ENCODE measurements at places on chromosomes 11 and 22.
A peak's percentile ranks its signal among the peaks of the same experiment; 100 is the strongest.

DNA sequence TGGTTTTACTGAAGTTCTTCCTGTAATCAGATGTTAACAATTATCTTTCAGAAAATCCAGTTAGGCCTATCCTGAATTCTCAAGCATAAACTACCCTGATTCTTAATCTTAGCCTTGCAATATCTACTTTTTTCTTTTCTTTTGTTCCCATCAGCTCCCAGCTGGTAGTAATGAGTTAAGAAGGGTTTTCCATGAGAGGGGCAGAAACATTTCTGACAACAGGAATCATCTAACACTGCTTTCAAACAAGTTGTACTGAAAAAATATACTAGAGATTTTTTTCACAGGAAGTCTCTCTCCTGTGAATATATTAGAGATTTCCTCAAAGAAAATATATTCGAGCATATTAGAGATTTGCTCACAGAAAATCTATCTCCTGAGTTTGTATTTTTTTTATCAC lies 3.3 kb upstream of the TRIM6 start:
- no peak for DNase-seq

DNA sequence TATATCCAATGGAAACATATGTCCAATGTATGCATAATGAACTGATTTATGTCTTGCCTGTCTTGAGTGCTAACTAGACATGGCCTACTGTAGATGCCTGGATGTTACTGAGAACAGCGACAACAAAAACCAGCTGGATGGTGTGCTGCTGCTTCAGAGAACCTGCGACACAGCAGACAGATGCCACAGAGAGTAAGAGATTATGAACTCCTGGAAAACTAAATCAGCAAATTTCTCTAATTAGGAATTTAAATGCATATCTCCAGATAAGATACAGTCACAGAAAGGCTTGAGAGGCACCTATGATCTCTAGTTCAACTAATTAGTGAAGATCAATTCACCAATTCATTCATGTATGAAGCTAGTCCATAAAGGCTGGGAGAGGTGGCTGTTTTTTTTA lies 1508.0 kb upstream of the TENM4 start:
- no peak for DNase-seq

DNA sequence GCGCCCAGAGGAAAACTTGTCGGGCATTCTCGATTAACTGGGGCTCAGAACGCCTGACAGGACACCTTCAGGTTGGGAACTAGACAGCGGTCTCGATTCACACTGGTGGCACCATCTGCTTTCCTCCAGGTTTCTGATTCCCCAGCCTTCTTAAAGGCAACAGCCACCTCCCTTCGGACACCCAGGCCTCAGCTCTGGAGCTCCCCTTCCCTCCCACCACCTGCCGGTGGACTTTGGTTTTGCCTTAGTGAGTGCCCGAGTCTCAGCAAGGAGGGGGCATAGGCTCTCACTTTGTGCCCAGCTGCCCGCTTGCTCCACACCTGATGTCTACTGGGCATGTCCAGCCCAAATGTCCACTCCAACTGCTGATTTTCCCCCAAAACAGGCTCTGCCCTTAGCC lies 110.4 kb upstream of the PARVA start:
- DNase-seq: no peak

DNA sequence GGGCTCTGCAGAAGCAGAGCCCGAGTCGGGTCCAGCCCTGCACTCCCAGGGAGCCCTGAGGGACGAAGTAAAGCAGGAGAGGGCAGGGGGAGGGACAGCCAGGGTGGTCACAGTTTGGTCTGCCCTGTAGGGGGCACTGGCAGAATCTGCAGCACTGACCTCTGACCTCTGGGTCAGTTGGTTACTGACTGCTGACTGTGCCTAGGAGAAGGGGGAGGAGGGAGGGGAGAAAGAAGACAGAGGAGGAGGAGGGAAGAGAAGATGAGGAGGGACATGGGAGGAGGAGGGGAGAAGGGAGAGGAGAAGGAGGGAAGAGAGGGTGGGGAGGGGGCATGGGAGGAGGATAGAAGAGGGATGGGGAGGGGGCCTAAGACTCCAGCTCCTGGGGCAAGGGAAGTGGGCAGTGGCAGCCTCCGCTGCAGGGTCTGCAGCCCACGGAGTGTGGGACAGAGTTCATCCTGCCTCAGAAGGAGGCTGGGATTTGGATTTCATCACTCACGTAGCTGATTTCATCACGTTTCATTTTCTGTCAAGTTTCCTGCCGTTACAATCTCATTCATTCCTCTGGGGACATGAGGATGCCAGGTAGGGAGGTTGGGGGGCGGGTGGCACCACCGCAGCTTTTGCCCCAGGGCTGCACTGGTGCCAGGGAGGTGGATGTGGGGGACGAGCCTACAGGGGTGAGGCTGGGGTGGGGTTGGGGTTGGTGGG lies 55.2 kb downstream of the FLRT1 start:
- no peak for DNase-seq

DNA sequence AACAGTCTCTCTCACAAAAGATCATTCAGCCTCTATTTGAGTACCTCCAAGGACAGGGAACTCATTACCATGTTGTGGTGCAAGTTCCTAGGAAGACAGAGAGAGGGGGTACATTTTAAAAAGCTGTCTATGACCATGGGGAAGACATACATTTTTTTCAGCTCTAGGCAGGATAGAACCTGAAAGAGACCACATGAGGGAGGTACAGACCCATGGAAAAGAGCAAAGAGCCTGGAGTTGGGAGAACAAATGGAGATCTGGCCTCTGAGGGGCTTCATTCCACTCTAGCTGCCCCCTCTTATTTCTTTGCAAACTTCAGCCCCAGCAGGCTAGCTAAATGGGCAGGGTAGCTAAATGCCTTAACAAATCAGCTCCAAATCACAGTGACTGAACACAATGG lies 36.3 kb downstream of the KCNC1 start:
- DNase-seq: no peak

GRCh38 chr11:108983636-108984420 lies 319.0 kb downstream of the DDX10 start:
- DNase-seq: no peak

DNA sequence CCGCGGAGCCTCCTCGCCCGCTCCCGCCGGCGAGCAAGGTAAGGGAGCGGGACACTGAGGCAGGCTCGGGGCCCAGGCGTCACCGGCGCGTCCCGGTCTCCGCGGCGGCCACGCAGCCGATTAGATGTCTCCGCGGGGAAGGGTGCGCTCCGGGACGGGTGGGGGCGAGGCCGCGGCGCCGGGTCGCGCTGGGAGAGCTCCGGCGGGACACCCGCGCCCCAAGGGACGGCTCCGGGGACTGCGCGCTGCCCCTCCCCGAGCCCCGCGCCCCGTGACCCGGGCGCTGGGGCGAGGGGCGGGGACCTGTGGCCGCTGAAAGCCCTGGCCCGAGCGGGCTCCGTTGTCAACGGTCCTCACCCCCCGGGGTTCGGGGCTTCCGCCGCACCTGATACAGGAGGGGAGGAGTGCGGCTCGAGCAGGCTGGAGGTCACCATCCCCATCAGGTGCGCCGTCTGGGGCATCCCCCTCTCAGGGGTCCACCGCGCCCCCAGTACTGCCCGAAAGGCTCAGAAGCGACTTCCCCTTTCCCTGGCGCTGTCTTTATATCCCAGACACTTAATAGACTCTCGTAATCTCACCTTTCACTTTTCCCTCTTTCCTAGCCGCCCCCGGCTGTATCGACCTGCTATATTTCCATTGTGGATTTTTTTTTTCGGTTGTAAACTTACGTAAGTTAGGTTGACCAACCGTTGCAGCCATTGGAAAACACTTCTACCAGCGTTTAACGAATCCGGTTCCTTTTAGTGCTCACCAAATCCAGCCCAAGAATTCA lies 573 bp downstream of the PPFIA1 start:
- peak; percentile 40 for DNase-seq

GRCh38 chr11:120674542-120674941 lies 163.0 kb downstream of the GRIK4 start:
- no peak for DNase-seq

- no peak for DNase-seq
These were observed 116.5 kb upstream of the MTNR1B start for GRCh38 chr11:92852946-92853345.

DNA sequence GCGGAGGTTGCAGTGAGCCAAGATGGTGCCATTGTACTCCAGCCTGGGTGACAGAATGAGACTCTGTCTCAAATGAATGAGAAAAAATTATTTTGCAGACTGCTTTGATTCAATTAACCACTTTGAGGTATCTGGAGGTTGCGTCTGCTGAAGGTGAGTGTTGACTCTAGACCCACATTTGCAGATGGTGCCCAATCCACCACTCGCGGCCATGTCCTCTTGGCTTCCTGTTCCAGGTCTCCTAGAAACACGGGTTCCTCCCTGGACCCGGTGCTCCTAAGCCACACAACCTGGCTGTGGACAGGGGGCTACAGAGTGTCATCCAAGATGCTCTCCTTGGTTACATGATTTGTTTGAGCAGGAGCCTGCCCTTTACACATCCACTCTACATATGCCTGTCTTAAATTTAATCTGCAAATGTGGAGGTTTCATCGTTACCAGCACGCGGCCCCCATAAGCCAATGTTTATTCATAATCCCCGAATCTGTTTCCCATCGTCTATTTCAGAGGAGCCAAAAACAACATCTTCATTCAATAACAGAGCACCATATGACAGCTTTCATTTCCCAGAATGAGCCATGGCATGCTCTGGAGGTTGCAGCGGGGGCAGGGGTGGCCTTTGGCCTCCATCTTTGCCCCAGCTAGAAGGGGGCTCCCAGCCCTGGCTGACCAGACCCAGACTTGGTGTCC lies 377.2 kb downstream of the CTTN start:
- no peak for DNase-seq

GRCh38 chr22:24175160-24175808 lies 6.0 kb upstream of the SUSD2 start:
- DNase-seq: peak; percentile 81

- no peak for DNase-seq
These were observed 58.0 kb upstream of the CCND1 start for GRCh38 chr11:69582756-69583467.

DNA sequence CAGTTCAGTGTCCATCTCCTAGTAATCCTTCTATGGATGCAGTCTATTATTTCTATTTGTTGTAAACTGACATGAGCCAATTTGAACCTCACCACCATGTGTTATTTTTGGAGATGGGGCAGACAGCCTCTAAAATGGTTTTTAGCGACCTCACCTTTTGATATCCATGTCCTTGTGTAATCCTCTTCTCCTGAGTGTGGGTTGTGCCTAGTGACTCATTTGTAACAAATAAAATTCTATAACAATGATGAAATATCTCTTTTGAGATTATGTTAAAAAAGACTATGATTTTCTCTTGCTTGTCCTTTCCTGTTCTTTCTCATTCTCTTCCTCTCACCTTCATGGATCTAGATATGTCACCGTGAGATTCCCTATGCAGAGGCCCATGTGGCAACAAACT lies 554.6 kb upstream of the ANO3 start:
- no peak for DNase-seq

DNA sequence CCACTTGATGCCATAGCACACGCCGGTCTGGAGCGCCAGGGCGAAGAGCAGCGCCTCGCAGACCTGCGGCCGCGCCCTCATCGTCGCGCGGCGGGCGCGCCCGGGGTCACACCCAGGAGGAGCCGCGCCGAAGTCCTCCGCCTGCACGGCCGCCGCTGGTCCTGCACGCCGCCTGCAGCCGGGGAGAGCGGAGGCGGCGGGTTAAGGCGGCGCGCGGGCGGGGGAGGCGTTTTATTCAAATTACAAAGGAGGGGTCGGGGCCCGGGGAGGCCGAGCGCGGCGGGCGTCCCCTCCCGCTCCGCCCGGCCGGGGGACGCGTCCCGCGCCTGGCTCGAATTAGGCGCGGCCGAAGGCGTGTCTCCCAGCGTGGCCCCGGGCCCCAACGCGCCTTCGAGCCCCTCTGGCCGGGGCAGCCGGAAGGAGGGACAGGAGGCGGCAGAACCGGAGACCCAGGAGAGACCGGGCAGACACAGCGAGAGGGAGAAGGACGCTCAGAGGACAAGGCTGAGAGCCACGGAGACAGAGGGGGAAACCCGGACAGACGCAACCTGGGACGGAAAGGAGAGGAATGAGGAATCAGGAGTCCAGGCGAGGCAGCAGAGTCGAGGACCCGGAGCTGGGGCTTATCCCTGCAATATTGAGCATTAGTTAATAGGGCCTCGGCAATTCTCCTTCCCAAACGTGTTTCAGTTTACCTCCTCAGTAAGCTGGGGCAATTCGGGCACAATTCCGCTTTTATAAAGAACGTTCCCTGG lies at the start of gene WNT11:
TSS of gene WNT11 (minus strand) at position 176 of the 755 bp plus-strand sequence. CDS start at position 81, 95 bp downstream.
- DNase-seq: no peak

GRCh38 chr11:92740276-92740675 lies 229.2 kb upstream of the MTNR1B start:
- no peak for DNase-seq

DNA sequence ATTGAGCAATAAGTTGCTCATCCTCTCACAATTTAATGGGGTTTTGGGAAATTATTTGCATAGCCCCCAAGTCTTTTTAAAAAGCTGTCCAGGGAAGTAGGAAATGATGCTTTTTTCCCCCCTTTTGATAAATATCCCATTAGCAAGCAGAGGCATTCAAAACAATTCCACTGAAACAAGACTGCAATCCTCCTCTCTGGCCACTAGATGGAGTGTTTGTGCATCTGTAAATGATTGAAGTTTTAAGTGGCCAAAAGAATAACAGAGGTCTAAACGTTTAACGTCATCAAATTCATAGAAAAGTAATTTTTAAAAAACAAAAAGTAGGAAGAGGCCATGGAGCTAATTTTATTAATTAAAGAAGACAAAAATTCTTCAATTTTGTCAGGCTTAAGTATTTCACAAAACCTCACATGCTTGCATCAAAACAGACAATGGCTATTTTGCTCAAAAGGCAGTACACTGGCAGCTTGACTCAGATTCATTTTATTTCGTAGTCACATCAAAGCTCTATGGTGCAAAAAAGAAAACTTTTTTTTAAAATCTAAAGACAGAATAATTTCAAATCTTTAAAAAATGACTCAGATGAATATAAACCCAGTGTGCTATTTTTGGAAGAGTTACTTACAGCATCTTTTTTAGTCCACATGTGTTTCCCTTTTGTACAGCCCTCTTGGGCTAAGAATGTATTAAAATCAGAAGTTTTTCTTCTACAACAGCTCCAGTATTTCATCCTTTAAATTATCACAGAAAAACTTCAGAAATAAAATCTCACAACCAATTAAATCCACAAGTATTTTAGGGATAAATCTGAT lies 17.8 kb downstream of the CHORDC1 start:
- no peak for DNase-seq

DNA sequence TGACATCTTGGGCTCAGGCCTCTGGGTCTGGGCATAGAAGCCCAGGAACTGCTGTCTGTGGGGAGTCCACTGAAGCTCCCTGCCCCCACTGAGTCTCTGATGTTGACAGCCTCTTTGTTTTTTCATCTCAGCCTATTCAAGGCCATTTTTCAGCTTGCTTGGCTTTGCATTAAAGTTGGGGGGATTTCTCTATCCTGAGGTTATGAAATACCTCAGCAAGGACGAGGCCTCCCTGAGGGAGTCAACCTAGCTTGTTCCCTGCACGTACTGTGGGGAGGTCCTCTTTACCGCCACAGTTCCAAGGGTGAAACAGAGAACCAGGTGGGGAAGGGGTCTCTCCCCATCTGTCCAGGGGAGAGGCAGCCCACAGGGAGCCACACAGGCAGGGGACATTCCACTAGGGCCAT lies 8.4 kb downstream of the KCNQ1OT1 start:
- no peak for DNase-seq

- DNase-seq: no peak
These were observed 14.1 kb downstream of the TBX1 start for GRCh38 chr22:19774628-19775027.

- no peak for DNase-seq
These were observed 1.9 kb upstream of the PTGDR2 start for GRCh38 chr11:60857378-60858232.

- DNase-seq: no peak
These were observed at the start of gene KLHL35 for GRCh38 chr11:75432911-75433321. Gene KLHL35 (minus strand): TSS chr11:75433203. CDS start chr11:75430629, 2,574 bp downstream.

All from GM19239 (cell line).